IMR-90 (cell line): ENCODE measurements at places on chromosomes 5 and 9. TPM values are rescaled to one million over a fixed set of nuclear protein-coding genes. Genes with fewer than 3 reads are reported as not detected.

DNA sequence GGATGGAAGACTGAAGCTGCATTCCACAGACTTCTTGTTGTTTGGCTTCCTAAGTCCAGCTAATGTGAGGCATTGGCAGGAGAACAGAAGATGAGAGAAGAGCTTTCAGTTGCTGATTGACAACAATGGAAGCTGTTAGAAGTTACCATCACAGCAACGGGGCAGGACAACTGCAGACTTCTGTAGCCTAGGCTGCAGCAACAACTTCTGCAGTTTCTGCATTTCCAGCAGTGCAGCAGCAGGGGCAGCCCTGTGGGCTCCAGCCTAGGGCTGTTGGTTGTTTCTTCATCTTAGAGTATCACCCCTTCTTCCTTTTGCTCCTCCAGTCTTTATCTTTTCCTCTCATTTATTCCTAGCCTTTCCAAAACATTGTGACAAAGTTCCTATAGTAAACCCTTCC, 528.8 kb upstream of the PTGER4 start:
- H3K4me1 ChIP-seq: no peaks in the 10 kb centered on the region
- H3K36me3 ChIP-seq: no peaks in the 10 kb centered on the region
- DNase-seq: peak; percentile 0
- no peaks in the 10 kb centered on the region; the same call in 1 of the 2 replicates for H3K27me3 ChIP-seq
- H3K27ac ChIP-seq: no peak overlapping the region

DNA sequence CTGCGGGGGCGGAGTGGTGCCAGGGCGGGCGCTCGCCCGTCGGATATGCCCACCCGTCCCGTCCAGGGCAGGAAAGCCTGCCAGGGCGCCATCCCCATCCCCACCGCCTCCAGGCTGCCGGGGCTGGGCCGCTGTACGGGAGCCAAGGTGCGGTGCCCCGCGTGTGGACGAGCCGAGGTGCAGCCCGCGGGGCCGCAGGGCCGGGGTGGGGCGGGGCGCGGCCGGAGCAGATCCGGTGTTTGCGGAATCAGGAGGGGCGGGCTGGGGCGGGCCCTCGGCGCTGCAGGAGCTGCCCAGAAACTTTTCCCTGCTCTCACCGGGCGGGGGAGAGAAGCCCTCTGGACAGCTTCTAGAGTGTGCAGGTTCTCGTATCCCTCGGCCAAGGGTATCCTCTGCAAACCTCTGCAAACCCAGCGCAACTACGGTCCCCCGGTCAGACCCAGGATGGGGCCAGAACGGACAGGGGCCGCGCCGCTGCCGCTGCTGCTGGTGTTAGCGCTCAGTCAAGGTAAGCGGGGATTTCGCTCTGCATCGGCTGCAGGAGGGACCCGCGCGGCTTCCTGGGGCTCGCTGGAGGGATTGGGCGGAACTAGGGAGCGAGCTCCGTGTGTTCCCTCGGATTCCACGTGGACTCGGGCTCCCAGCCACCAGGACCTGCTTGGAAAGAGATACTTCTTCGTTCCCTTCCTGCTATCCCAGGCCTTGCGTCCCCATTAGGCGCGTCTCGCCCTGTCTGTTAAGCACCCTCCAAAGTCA, at the start of gene ITGA2:
Gene ITGA2 (plus strand): TSS at position 328 of the 756 bp plus-strand sequence. CDS start 117 bp downstream, at position 445.
- no peaks in the 10 kb centered on the region for H3K27me3 ChIP-seq
- peaks cover 5% of the 10 kb centered on the region; the same call in 1 of the 2 replicates for H3K36me3 ChIP-seq
- DNase-seq: peak; percentile 40
- H3K4me1 ChIP-seq: peaks cover 17% of the 10 kb centered on the region; the same call in 1 of the 2 replicates
- peak within 1 kb of the TSS; percentile 78 for H3K27ac ChIP-seq

- no peak overlapping the region for H3K27ac ChIP-seq
- H3K36me3 ChIP-seq: no peaks in the 10 kb centered on the region
- H3K4me1 ChIP-seq: no peaks in the 10 kb centered on the region
- DNase-seq: no peak
- no peaks in the 10 kb centered on the region for H3K27me3 ChIP-seq
Measured at GRCh38 chr5:167442922-167443321, 848.5 kb upstream of the WWC1 start.

- DNase-seq: no peak
- no peak overlapping the region for H3K4me3 ChIP-seq
- no peaks in the 10 kb centered on the region for H3K4me1 ChIP-seq
- H3K27me3 ChIP-seq: no peaks in the 10 kb centered on the region
- H3K27ac ChIP-seq: no peak overlapping the region
Measured at GRCh38 chr5:65892801-65893200, 33.6 kb upstream of the ERBIN start.

DNA sequence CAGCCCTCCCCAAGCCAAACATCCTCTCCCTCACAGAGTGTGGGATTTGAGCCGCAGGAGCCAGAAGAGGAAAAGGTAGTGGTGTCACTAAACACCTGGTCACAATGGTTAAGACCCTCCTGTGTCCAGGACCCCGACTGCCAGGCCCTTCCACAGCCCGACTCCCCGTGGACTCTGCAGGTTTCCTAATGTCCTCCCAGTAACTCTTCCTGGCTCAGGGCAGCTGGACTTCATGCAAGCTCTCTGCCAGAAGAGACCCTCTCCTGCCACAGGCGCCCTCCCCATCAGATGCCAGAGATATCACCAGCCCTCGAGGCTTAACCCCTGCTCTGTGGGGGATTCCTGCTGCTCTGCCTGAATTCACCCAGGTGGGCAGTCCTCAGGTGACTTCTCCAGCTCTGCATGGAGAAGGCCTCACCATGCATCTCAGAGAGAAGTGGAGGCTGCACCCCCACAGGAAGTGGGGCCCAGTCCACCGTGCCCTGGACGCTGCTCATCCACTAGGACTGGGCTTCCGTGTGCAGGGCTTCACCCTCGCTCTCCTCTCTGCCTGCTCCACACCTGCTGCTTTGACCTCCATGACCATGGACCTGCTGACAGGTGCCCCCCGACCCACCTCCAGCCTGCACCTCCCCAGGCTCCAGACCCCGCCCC, 111.2 kb downstream of the ADAMTS2 start:
- H3K27me3 ChIP-seq: no peaks in the 10 kb centered on the region
- H3K4me1 ChIP-seq: peaks cover 9% of the 10 kb centered on the region
- no peak overlapping the region for H3K4me3 ChIP-seq
- no peak overlapping the region for H3K27ac ChIP-seq
- H3K36me3 ChIP-seq: peaks cover 9% of the 10 kb centered on the region; the same call in 1 of the 2 replicates
- DNase-seq: no peak

DNA sequence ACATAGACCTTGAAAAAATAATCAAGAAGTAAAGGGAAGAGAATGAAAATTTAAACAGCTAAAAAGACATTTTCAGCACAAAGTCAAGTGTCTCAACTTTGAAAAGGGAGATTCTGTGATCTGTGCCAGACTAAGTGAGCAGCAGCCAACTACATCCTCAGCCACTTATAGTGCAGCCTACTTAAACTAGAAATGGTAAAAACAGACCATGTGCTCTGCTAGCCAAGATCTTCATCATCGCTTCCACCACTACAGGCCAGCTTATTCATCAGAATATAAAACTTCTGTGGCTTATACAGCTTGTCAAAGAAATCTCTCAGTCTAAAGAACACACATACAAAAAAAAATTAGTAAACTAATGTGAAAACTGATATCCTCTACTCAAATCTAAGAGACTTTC, 63.5 kb downstream of the CEMIP2 start:
- no peak overlapping the region for H3K4me3 ChIP-seq
- no peaks in the 10 kb centered on the region; the same call in 1 of the 2 replicates for H3K4me1 ChIP-seq
- H3K36me3 ChIP-seq: peaks cover 23% of the 10 kb centered on the region
- H3K27me3 ChIP-seq: no peaks in the 10 kb centered on the region
- peak; percentile 7 for DNase-seq

GRCh38 chr5:68970617-68971016, 123.2 kb upstream of the SLC30A5 start:
- H3K27ac ChIP-seq: no peak overlapping the region
- peaks cover 2% of the 10 kb centered on the region for H3K27me3 ChIP-seq
- DNase-seq: no peak
- H3K4me3 ChIP-seq: no peak overlapping the region
- H3K4me1 ChIP-seq: no peaks in the 10 kb centered on the region
- H3K36me3 ChIP-seq: no peaks in the 10 kb centered on the region

DNA sequence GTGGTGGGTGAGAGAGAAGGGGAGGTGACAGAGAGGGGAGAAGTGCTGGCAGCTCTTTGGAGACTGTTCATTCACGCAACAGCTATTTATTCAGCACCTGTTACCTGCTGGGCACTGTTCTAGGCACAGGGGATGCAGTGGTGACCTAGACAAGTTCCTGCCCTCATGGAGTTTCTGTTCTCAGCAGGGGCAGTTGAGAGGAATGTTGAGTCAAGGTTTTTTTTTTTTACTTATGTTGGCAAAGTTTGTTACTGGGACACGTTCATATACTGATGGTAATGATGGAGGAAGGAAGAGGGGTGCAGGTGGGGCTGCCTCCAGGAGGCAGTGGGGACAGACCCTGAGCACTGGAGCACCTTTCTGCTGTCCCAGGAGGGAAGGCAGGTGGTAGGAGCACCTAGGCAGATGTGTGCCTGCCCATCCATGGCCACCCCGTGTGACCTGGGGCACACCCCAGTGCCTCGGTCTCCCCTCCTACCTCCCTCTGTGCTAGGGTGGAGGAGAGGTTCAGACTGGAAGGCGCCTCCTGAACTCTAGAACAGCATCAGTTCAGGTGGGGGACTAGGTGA, 49.4 kb upstream of the SLC25A51 start:
- H3K4me3 ChIP-seq: no peak overlapping the region
- no peaks in the 10 kb centered on the region for H3K27me3 ChIP-seq
- peaks cover 28% of the 10 kb centered on the region for H3K4me1 ChIP-seq
- no peak for DNase-seq
- H3K27ac ChIP-seq: peak overlapping the region; percentile 87

- no peaks in the 10 kb centered on the region for H3K36me3 ChIP-seq
- no peak for DNase-seq
- no peak overlapping the region for H3K4me3 ChIP-seq
- H3K4me1 ChIP-seq: no peaks in the 10 kb centered on the region
Measured at GRCh38 chr5:15977851-15978250, 201.7 kb downstream of the MARCHF11 start.

DNA sequence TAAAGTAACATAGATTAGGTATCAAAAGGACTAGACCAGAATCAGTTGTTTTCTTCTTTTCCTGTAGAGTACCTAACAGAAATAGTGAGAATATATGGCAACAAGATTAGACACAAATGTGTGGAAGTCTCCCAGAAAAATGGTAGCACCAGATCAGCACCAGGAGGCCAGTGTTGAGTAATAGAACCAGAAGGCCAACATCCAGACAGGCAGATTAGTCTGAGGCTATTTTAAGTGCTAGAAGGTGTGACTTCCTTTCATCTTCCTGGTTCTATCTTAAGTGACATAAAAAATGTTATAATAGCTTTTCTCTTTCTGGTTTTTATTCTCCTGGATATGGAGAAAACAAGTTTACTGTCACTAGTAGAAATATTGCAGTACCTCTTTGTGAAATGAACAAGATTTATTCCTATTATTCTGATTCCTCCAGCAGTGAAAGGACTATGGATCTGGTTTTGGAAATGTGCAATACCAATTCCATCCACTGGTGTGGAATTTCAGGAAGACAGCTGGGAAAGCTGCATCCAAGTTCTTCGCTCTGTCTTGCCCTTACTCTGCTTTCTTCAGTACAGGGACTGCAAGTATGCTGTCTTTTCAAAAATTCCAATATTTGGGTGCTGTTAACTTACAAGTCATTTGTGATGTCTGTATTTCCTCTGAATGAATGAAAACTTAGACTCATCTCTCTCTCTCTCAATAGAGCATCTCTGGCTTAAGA, 39.1 kb downstream of the SHLD3 start:
- no peaks in the 10 kb centered on the region for H3K4me1 ChIP-seq
- peaks cover 10% of the 10 kb centered on the region for H3K36me3 ChIP-seq
- H3K4me3 ChIP-seq: no peak overlapping the region
- H3K27ac ChIP-seq: no peak overlapping the region

DNA sequence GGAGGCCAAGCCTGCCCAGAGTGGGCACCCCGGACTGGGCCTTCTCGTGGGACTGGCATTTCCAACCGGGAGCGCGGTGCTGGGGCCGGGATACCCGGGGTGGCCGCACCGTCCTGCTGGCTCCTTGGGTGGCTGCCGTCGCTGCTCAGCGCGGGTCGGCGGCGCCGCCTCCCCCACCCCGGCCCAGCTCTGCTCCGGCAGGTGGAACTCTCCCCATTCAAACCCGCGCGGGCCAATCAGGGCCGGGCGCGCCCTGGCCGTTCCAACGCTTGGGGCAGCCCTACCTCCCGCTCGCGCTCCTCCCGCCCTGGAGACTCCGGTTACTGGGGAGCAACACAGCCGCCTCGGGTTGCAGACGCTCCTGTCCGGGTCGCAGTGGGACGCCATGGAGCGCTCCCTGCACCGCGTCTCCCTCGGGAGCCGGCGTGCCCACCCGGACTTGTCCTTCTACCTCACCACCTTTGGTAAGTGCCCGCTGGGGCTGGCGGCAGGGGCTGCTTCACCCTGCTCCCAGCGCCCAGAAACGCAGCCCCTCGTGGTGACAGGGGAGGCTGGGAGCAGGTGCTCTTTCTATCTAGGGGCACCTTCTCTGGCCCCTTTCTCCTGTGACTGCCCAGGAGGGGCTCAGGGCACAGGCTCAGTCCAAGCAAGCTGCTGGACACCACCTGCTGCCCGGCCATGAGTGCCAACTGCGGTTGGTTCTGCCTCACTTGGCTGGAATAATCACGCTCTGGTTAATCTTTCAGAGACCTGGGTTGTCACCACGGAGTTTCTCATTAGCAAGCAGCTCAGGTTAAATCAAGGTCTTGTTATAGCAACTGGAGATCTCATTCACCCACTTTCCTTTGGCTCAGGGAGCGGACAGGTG, at the start of gene RGS3:
Gene RGS3 (plus strand): TSS at position 310 of the 868 bp plus-strand sequence. CDS start 76 bp downstream, at position 386.
- H3K4me3 ChIP-seq: 0 out of 2 replicates have a peak within 1 kb of the TSS, but pooled peaks have one; percentile 20
- no peak within 1 kb of the TSS for H3K27ac ChIP-seq
- peaks cover 15% of the 10 kb centered on the region for H3K27me3 ChIP-seq
- DNase-seq: no peak

GRCh38 chr5:58450811-58451629, 8.9 kb downstream of the PLK2 start:
- DNase-seq: peak; percentile 26
- no peaks in the 10 kb centered on the region for H3K27me3 ChIP-seq
- peaks cover 2% of the 10 kb centered on the region; the same call in 1 of the 2 replicates for H3K4me1 ChIP-seq
- H3K4me3 ChIP-seq: no peak overlapping the region

DNA sequence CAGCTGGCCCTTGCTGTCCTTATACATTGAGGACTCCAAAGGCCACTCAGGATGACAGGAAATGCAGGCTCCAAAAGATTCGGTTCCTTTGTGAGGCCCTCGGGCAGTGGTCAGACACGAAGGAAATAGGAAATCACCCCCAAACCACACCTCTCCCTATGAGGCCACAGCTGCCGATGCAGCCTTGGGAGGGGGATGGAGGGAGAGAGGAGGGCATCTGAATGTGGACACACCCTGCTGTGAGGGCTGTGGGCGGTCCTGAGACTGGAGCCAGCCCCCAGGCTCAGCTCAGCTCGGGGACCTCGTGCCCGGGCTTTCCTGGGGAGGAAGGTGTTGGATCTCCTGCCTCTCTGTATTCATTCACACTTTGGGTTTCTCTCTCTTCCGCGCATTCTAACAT, 2.7 kb upstream of the CLPTM1L start:
- peaks cover 3% of the 10 kb centered on the region; the same call in 1 of the 2 replicates for H3K27me3 ChIP-seq
- peaks cover 8% of the 10 kb centered on the region; the same call in 1 of the 2 replicates for H3K4me1 ChIP-seq
- H3K36me3 ChIP-seq: peaks cover 2% of the 10 kb centered on the region
- H3K27ac ChIP-seq: no peak overlapping the region
- no peak for DNase-seq
- no peak overlapping the region for H3K4me3 ChIP-seq

GRCh38 chr5:87101321-87101720, 166.4 kb upstream of the RASA1 start:
- H3K4me3 ChIP-seq: no peak overlapping the region
- no peak overlapping the region for H3K27ac ChIP-seq
- peaks cover 1% of the 10 kb centered on the region; the same call in 1 of the 2 replicates for H3K4me1 ChIP-seq

Gene MYO10
- 93.0 and 115 TPM in 2 replicates for total RNA-seq

Gene FOXD4L6
- total RNA-seq: not detected in 2 replicates

Gene SGCD
- 10.6 TPM in 2 replicates for total RNA-seq

Gene SELENOP
- total RNA-seq: 0.28 and 1.1 TPM in 2 replicates

Gene REEP2
- 12.4 and 20.3 TPM in 2 replicates for total RNA-seq

Gene SLC46A2
- total RNA-seq: not detected in 2 replicates
